ENCODE measurements at places on chromosomes 7 and 10. TPM values are rescaled to one million over a fixed set of nuclear protein-coding genes. Genes with fewer than 3 reads are reported as not detected.

DNA sequence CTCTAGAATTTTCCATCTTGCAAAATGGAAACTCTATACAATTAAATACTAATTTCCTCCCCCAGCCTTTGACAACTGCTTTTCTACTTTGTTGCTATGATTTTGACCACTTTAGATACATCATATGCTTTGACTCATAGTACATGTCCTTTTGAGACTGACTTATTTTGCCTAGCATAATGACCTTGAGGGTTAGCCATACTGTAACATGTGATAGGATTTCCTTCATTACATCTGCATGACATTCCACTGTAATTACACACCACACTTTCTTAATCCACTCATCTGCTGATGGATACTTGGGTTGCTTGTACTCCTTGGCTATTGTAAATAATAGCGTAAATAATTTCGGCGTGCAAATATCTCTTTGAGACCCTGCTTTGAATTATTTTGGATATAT is 127.7 kb downstream of the JAZF1 start:
- DNase-seq = no peak

DNA sequence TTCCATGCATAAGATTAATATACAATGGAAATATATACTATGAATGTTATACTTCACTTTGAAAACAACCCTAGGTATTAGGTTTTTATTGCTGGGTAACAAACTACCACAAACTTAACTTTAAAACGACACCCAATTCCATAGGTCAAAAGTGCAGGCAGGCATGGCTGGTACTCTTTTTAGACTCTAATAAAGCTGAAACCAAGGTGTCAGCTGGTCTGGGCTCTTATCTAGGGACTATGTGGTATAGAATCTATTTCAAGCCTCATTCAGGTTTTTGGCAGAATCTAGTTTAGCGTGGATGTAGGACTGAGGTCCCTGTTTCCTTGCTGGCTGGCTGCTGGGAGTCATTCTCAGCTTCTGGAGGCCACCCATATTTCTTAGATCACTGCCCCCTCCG is 65.0 kb upstream of the TMEM168 start:
- DNase-seq = no peak

SVIL gene
- 176 TPM for polyA plus RNA-seq

- no peak for DNase-seq
Observed at GRCh38 chr7:109836016-109836415, 1254.9 kb upstream of the LRRN3 start.

TMEM139 gene
- 1.3 TPM for polyA plus RNA-seq
